Activated CD4-positive, alpha-beta T cell treated with anti-CD3 and anti-CD28 coated beads, Interleukin-2, amount 50 U/mL, for 4 hours (primary cell): ENCODE measurements at places on chromosomes 16 and 17.

DNA sequence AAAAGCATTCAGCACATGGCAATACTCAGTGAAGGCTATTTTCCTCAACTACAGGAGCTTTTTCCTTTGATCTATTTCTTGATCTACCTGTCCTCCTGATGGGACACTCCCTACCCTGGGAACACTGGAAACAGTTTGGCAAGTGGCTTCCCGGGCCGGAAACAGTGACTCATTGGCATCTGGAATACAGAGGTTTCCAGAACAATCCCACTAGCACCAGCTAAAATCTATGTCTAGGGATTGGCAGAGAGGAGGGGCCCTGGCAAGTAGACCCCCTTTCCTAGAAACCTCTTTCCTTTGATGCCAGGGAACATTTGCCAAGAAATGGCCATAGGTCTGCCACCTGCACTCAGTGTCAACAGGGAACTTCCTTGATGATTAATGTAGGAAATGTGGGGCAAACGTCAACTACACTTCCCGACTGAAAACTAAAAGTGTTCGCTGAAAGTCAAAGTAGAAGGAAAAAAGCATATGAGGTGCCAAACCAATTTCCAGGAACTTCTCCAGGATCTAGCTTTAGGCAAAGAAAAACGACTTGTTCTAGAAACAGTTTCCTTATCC, 30.4 kb upstream of the FBXW10B start:
- no peak for DNase-seq

- DNase-seq = no peak
Observed at GRCh38 chr16:49605536-49606254, 232.1 kb downstream of the C16orf78 start.

DNA sequence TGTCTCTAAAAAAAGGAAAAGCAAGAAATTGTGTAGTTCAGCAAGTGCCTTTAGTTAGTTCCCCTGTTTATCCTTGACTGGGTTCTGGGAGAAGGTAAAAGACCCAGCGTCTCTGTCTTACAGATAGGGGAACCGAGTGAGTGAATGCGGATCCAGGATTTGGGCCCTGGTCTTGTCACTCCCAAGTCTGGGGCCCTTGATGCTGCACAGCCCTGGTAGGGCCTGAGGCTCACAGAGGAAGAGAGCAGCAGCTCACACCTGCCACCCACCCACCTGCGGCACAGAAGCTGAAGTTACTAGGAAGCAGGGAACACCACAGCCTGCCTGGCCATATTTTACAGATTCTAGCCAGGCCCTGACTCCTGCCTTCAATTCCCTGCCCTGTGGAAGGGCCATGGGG, 22.2 kb downstream of the LASP1 start:
- DNase-seq = no peak

DNA sequence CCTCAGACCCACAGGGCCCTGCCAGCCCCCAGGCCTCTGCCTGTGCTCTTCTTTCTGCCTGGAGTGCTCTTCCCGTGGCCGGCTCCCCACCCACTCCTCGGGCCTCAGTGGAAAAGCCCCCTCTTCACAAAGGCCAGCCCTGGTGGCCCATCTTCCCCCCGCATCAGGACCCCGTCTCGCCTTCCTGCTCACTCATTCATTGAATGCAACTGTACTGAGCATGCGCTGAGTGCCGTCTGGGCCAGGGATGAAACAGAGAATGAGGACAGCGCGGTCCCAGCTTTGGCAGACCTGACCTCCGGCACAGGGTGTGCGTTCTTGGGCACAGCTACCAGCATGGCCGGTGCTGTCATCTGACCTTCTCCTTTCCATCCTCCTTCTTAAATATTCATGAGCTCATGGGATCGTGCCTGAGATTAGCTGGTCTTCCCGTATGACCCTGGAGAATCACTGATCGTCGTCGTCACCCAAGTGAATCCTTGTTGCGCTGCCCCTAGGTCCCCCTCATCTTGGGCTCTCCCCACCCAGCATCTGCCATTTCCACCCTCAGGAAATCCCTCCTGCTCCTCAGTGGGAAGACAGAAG, 16.4 kb upstream of the OSGIN1 start:
- DNase-seq = no peak

GRCh38 chr17:50685691-50686493, 21.8 kb downstream of the ANKRD40 start:
- no peak for DNase-seq
